GM03348 (cell line): ENCODE measurements at places on chromosomes 11 and 22.

- no peak for DNase-seq
These were observed at the start of gene C11orf68 for GRCh38 chr11:65918211-65919140. Gene C11orf68, minus strand, starts transcription at chr11:65919062. Its CDS starts 31 bp downstream, at chr11:65919031.

DNA sequence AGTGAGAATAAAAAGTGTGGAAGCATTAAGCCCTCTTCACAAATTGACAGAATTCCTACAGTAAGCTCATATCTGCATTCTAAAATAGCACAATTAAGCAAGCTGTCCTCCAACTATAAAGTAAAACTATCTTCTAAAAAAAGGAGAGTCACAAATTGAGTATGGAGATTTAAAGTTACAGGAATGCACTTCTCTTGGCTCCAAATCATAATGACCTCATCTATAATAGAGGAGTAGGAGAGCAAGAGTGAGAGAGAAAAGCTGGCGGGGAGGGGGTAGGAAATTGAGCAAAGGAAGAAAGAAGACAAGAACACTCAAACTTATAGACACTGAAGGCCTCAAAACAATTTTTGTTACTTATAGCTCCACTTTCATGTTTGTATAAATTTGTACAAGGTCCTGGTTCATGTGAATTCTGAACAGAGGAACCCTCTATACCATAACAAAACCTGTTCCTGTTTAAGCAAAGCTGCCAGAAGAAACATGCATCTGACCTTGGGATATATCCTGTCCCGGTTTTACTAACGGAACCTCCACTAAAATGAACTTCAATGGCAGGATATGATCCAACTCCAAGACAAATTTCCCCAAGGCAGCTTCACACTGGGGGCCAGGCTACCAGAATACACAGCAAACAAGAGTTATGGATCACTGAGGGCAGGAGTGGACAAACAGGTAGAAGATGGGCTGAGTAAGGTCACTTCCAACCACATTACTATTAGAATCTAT lies 37.2 kb downstream of the SLC35F2 start:
- peak; percentile 33 for DNase-seq

- no peak for DNase-seq
These were observed 7.4 kb upstream of the NAP1L4 start for GRCh38 chr11:2999464-2999998.

- peak; percentile 34 for DNase-seq
These were observed 102.7 kb downstream of the COMMD9 start for GRCh38 chr11:36186340-36187175.

- no peak for DNase-seq
These were observed 25.4 kb upstream of the GRAMD1B start for GRCh38 chr11:123404676-123405075.
